ENCODE measurements at places on chromosomes 7 and 10.

DNA sequence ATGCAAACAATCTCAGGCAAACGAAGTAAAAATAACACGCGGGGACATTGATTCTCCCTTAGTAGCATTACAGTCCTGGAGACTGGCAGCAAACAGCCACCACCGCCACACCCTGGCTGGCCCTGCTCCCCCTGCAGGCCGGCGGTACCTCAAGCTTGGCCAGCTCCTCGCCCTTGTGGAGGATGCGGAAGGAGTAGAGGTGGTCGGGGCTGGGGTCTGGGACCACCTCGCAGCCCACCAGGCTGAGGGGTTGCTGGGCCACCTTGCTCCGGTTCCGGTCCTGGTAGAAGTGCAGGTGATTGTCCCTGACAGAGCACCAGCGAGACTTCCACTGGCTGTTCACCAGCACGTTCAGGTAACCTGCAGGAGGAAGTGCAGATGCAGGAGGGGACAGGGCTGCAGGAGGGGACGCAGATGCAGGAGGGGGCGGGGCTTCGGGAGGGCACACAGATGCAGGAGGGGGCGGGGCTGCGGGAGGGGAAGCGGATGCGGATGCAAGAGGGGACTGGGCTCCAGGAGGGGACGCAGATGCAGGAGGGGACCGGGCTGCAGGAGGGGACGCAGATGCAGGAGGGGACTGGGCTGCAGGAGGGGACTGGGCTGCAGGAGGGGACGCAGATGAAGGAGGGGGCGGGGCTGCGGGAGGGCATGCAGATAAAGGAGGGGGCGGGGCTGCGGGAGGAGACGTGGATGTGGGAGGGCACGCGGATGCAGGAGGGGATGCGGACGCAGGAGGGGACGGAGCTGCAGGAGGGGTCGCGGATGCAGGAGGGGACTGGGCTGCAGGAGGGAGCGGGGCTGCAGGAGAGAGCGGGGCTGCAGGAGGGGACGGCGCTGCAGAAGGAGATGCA is 65.7 kb downstream of the VWA2 start:
- DNase-seq, result peak; percentile 35

DNA sequence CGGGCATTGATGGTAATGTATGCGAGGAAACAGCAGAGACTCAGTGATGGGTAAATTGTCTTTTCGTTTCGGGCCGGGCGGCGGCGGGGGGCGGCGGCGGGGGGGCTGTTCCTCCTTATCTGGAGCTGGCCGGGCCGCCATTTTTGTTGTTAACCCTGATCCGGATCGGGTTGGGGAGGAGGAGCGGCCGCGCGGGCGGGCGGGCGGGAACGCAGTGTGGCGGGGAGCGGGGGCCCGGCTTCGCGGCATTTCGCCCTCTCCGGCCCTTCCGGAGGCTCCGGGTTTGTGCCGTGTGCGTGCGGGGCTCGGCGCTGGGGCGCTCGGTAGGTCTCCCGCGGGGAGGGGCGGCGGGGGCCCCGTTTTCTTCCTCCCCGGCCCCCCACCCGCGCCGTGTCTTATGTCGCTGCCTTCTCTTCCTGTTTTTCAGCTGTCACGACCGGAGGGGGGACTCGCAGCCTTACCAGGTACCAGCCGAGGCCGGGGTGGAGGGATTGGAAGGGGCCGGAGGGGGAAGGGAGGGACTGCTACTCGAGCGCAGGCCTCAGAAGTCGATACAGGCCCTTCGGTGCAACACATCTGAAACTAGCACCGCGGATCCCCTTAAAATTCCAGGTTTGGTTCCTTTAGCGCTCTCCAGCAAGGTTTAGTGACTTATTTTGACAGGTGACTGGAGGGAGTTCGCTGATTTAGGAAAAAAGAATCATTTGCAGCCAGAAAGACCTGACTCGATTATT is 820 bp downstream of the WAC start:
- DNase-seq, result no peak

- DNase-seq, result no peak
Measured at GRCh38 chr7:29463504-29464158, 100.0 kb upstream of the PRR15 start.

DNA sequence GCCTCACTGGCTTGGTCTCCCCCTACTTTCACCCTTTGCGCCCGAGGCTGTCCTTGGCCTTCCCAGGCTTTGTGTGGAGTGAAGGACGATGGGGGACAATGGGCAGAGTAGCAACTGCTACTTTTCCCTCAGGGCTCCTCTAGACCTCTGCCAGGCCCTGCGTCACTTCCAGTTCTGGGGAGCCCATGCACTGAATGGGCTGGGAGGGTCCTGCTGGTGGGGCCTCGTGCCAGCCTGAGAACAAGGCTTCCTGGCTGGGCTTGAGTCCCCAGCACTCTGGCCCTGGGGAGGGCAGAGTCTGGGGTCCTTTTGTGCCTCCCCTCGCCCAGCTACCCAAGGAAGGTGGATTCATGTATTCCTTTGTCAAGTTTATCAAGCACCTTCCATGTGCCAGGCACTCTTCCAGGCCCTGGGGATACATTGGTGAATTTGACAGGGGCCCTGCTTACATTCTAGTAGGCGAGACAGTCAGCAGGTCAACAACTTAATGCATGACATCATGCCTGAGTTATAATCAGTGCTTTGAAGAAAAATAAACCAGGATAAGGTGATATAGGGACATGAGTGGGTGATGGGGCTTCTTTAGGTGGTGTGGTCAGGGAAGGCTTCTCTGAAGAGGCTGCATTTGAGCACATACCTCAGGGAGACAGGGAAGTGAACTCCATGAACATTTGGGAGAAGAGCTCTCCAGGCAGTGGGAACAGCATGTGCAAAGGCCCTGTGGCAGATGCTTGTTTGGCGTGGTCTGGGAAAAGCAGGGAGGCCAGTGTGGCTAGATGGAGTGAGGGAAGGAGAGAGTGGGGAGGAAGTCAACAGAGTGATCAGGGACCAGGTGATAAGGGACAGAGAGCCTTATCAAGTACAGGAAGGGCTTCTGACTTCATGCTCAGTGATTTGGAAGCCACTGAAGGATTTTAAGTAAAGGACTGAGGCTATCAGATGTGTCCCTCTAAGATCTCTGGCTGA is 14.1 kb downstream of the ZMIZ1 start:
- no peak for DNase-seq

GRCh38 chr7:12244694-12245093 is 33.6 kb downstream of the TMEM106B start:
- DNase-seq, result no peak

- DNase-seq, result no peak
Measured at GRCh38 chr7:116394106-116394505, 105.4 kb upstream of the CAV2 start.

- DNase-seq, result no peak
Measured at GRCh38 chr10:9315292-9315691, 1260.8 kb downstream of the GATA3 start.

DNA sequence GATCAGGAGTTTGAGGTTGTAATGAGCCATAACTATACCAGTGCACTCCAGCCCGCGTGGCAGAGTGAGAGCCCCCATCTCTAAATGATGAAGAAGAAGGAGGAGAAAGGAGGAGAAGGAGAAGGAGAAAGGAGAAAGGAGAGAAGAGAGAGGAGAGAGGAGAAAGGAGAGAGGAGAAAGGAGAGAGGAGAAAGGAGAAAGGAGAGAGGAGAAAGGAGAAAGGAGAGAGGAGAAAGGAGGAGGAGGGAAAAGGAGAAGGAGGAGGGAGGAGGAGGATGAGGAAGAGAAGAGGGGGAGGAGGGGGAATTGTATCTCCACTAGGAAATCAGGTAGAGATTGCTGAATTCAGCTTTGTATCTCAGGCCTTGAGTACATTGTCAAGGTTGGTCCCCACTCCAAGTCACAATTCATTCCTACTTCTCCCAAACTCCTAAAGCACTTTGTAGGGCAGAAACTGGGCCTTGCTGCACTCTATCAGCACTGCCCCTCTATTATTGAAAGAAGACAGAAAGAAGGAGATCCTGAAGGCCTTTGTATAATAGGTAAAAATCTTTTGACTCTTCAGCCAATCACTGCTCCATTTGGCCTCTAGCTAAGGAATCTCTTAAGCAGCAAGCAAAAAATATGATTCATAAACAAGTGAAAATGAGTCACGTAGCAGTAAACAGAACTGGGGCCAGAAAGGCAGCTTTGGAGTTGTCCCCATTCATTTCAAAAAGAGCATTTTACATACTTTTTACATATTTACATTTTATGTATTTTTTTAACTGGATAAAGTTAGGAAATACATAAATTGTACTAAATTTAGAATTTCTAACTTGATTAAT is 178.0 kb downstream of the IMMP2L start:
- no peak for DNase-seq

- no peak for DNase-seq
Measured at GRCh38 chr7:150753826-150754603, 16.8 kb downstream of the GIMAP5 start.

- DNase-seq, result no peak
Measured at GRCh38 chr7:158068853-158069252, 518.8 kb downstream of the PTPRN2 start.

DNA sequence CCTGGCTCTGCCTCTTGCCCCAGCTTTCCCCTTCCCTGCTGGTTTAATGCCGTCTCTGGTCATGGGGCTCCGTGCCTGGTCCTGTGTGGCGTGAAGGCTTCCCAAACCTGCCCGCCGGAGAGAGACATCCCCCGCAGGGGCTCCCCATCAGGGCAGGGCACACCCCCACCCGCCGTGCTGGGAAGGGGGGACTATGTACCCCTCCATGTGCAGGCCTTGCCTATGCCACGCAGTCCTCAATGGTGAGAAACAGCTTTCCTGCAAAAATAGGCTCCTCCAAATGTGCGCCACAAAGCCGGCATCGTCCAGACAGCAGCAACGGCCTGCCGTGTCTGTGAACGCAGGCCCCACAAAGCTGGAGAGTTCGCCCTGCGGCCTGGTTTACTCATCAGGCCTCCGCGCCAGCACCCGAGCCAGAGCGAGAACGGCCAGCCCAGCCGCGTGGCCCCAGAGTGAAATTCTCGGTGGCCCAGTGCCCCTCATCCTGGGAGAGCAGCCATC is 313.4 kb downstream of the DNAJB6 start:
- DNase-seq, result no peak

- no peak for DNase-seq
Measured at GRCh38 chr7:50580057-50580456, 14.9 kb upstream of the DDC start.

GRCh38 chr7:585229-585711 is 65.6 kb upstream of the PDGFA start:
- DNase-seq, result no peak

GRCh38 chr10:96831867-96832720 is at the start of gene LCOR:
TSS of gene LCOR (plus strand) at chr10:96832298. CDS start at chr10:96949058, 116,760 bp downstream.
- DNase-seq, result peak; percentile 85

DNA sequence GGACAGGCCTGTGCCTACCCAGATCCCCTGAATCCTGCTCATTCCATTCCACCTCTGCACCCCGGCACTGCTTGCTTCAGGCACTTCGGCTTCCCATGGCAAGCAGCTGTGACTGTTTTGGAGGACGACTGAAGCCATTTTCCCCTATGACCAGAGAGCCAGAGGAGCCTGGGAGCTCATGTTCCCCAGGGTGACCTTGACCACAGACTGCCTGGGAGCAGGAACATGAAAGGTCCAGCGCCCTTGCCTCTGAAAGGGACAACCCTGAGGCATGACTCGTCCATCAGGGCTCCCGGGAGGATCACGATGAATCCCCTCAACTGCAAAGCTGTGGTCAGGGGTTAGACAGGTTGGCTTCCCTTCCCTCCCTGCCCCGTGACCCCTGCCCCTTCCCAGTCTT is 16.7 kb upstream of the HMX3 start:
- no peak for DNase-seq

DNA sequence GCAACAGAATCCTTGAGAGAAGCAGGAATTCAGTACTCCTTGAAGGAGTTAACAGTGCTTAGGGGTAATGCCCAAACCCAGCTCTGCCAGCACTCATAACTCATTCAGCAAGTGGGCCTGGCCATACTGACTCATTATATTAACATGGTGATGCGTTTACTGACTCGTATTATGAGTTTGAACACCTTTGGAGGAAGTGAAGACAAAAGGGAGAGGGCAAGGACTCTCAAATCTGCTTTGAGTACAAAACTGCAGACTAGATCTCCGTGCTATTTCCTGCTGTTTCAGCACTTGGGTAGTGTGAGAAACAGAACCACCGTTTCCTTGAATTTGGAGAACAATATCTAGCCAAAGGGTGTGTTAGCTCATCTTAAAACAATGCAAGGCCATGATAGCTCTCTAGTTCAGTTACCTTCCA is 30.8 kb downstream of the SLC16A9 start:
- DNase-seq, result no peak

- DNase-seq, result no peak
Measured at GRCh38 chr7:151777908-151778670, 98.8 kb downstream of the PRKAG2 start.

DNA sequence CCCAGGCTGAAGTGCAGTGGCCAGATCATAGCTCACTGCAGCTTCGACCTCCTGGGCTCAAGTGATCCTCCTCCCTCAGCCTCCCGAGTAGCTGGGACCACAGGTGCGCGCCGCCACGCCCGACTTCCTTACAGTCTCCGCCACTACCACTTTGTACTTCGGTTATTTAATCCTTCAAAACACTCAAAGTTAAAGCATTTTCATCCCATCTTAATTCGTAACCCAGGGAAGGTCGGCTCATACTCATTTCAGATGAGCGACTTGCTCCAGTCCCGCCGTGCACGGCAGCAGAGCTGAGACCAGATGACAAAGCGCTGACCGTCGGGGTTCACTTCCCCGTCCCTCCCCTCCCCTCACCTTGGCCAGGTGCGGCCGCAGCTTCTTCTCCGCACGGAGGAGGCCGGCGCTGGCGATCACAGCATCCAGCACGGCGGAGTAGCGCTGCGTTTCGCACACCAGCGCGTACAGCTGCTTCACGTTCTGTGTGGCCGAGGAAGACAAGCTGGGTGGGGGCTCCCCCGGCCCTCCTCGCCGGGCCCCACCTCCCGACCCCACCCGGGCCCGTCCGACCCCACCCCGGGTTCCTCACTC is 457 bp downstream of the NSUN5 start:
- no peak for DNase-seq

DNA sequence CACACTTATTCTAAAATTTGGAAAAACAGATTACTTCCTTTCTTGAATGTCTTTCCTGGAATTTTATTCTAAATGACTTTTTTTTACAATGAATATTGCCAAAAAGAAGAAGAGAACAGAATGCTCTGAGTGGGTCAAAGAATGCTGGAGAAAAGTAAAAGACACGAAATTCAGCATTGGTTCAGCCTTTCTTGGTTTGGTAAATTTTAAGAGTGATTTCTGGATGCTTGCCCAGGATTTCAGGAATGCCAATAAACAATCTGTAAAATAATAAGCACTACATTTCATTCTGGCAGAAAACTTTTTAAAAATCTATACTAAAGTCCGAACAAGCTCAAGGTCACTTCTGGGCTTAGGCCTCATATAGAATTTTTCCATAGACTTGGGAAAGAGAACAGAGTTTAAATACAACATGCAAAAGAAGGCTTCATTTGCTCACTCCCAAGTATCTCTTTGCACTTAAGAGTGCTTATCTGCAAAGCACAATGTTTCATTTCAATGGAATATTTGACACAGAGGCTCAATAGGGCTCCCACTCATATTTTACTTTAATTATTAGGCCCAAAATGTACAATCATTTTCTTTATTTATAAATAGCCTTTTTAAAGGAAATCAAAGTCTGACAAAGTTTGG is 359.5 kb upstream of the ANKRD30A start:
- no peak for DNase-seq

- DNase-seq, result no peak
Measured at GRCh38 chr10:3980660-3981059, 195.7 kb upstream of the KLF6 start.

Data from memory B cell (primary cell).